Activated T-cell treated with anti-CD3 and anti-CD28 coated beads, Interleukin-2, amount 50 U/mL, for 48 hours (primary cell): ENCODE measurements at places on chromosomes 2 and 18.

DNA sequence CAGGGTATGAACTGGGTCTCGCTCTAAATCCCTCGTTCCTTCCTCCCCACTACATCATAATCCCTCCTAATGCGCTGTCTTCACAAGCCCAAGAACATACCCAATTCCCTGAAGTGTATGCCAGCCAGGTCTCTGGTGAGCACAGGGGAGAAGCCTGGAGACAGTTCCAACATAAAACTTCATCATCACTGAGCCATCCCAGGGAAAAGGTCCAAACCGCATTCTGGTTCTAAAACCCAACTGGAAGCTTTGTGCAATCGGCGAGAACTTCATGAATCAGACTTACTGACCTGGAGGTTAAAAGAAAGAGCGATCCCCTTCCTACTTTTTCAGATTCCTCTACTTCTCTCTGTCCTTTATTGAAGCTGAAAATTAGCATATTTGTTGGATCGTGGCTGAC is 132.7 kb downstream of the ALPK2 start:
- no peak for DNase-seq

GRCh38 chr2:46286715-46287114 is 10.5 kb upstream of the EPAS1 start:
- no peak for DNase-seq

DNA sequence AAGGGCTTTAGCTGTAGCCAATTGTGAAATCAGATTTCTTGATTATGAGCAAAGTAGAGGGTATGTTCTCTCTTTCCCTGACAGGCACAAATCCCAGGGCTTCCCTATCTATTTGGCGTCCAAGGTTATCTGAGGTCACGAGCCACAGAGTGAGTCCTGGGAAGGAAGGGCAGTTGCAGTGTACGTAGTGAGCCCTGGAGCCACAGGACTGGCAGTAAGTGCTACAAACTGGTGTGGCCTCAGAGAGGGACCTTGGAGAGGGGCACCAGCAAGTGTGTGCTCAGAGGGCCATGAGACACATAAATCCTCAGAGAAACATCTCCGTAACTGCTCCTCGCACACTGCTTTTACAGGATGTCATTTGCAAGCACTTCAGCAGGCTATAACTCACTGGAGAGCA is 115.5 kb upstream of the SH3BP4 start:
- DNase-seq, result no peak

GRCh38 chr2:194100201-194100600 is 1556.8 kb upstream of the SLC39A10 start:
- DNase-seq, result no peak

GRCh38 chr2:74957886-74958273 is 563 bp upstream of the POLE4 start:
- no peak for DNase-seq

GRCh38 chr18:1438967-1439366 is 534.3 kb downstream of the ADCYAP1 start:
- no peak for DNase-seq

GRCh38 chr2:186603286-186603685 is 13.4 kb downstream of the ITGAV start:
- DNase-seq, result no peak

DNA sequence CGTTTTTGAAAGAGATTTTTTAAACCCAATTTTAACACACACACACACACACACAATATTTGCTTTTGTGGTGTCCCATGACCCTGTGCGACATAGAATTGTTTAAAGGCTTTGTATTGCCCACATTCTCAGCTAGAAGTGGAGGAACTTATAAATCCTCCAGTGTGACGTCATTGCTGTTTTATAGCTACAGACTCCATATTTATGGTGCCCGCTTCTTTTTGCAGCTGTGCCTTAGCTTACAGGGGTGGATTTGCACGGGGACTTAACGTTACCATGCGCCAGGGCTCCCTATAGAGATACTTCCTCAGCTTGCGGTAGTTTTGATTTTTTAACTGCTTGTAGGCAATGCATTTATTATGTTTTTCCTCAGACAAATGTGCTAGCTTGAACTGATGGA is 101.9 kb upstream of the SMIM21 start:
- DNase-seq, result no peak

DNA sequence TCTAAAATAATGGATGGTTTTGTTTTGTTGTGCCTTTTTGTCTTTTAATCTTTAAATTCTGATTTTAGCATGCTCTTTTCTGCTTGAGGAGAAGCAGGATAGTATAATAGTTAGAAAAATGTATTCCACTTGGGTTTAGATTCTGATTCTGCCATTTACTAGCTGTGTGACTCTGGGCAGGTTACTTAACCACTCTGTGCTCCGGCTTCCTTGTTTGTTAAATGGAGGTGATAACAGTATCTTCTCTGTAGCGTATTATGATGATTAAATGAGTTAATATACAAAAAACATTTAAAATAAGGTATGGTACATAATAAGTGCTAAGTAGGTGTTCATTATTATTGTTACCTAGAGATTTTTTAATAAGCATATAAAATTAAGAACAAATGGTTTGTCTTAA is 26.9 kb upstream of the IL18RAP start:
- DNase-seq, result no peak

DNA sequence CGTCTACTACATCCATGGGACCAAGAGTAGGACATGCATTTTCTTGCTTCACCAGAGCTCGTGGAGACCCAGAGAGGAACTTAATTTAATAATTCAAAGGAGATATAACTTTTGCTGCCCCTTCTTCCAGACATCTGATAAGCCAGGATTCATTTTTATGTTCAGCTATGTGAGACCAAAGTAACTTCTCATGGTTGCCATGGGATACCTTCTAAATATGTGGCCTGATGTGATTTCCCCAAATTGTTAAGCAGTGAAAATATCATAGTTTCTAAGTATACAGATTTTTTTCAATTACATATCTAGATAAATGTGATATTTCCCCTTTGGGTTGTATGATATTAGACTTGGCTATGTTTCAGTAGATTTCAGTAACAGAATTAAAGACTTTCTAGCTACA is 185.5 kb upstream of the FN1 start:
- no peak for DNase-seq

DNA sequence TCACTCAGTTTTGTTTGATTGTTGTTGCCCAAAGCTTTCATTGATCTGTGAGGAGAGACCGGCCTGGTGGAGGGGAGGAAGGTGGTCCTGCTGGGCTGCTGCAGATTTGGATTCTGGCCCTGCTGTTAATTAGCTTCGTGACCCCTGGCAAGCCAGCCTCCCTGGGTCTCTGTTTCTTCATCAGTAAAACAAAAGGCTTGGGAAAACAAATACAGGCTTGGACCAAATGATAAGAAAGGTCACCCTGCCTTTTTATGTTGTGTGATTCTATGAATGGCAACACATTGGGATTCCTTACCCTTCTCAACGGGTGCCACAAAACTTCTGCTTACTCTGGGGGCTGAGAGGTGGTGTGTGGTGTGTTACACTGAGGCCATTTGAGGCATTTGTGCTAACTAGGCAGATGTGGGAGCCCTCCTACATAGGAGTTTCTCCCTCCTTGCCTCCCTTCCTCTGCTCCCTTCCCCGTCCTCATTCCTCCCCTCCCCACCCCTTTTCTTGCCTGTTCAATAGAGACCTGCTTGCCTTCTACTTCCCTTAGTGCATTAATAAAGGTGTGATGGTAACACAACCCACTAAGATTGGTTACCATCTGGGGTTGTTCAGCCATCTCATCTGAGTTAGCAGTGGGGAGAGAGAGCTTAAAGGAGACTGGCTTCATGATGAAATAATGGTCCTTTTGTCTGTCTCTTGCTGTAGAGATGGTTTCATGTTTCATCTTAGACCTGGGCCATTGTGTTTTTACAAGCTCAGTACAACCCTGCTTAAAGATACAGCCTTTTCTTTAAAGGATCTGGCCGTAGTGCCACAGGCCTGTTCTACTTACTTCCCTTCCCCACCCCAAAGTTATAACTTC is 96.2 kb downstream of the TANC1 start:
- no peak for DNase-seq

GRCh38 chr2:9548506-9548905 is 7.1 kb downstream of the ADAM17 start:
- DNase-seq, result no peak

DNA sequence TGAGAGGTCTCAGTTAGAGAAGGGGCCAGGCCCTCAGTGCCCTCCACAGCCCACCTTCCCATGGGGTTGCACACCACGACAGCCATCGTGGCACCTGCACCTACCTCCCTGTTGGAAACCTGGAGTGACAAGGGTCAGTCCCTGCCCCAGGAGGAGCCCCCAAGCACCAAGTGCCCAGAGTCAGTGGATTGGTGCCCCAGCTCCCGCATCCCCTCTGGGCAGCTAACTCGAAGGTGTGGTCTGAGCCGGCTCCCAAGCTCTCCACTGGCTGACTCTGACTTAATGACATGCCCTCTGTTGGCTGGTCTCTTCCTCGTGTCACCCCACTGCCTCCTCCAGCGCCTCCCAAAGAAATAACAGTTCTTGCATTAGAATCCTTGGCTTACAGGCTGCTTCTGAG is 116.4 kb downstream of the NDUFA10 start:
- DNase-seq, result no peak

DNA sequence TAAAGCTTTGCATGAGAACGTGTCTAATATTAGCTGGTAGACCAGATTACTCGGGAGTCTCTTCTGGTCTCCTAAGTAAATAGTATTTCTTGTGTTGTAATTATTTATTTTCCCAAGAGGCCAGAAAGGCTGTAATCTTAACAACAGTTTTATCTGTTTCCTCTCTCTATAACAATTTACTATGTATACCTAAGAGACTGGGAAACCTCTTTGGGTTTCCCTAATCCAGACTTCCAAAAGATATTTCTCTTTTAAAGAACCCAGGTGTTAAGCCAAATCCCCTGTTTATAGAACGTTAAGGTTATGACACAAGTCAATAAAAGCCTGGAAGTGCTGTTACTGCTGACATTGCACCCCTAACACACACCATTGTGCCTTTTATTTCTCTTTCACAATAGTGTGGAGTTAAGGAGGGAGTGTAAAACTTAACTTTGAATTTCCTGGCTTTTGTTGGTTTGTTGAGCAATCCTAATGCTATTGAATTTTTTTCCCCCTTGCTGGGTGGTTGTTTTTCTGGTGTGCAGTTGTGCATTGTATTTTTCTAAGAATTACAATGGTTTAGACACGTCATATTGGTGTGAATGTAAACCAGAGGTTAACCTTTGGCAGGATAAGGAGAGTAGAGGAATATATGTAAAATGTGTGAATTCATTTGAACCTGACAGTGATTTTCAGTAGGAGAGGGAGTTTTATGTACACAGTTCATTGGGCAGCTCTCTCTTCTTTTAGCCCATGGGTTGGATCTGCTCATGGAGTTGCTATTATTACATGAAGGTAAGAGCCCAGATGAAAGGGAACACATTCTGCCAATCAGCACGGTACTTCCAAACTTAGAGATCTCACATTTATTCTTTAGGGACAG is 192.8 kb downstream of the MTX2 start:
- no peak for DNase-seq

- no peak for DNase-seq
Measured at GRCh38 chr18:33161131-33161530, 279.4 kb downstream of the CCDC178 start.

GRCh38 chr2:101831351-101831865 is 133.9 kb downstream of the MAP4K4 start:
- DNase-seq, result peak; percentile 70

DNA sequence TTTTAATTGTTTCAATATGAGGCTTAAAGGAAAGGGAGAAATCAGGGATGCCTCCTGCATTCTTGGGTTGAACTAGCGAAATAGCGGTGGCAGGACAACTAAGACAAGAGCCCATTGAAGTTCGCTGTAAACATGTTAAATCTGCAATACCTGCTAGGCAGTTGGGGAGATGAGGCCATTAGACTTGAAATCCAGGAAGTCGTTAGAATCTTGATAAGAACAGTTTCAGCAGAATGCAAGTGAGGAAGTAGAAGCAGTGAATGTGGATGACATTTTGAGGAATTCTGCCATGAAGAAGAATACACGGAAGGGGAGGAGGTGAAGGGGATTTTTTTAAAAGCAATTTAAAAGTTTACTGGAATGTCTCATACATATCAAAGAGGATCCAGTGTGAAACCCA is 109.7 kb downstream of the LPIN1 start:
- no peak for DNase-seq

- DNase-seq, result no peak
Measured at GRCh38 chr2:95278051-95278471, 3.8 kb downstream of the PROM2 start.

DNA sequence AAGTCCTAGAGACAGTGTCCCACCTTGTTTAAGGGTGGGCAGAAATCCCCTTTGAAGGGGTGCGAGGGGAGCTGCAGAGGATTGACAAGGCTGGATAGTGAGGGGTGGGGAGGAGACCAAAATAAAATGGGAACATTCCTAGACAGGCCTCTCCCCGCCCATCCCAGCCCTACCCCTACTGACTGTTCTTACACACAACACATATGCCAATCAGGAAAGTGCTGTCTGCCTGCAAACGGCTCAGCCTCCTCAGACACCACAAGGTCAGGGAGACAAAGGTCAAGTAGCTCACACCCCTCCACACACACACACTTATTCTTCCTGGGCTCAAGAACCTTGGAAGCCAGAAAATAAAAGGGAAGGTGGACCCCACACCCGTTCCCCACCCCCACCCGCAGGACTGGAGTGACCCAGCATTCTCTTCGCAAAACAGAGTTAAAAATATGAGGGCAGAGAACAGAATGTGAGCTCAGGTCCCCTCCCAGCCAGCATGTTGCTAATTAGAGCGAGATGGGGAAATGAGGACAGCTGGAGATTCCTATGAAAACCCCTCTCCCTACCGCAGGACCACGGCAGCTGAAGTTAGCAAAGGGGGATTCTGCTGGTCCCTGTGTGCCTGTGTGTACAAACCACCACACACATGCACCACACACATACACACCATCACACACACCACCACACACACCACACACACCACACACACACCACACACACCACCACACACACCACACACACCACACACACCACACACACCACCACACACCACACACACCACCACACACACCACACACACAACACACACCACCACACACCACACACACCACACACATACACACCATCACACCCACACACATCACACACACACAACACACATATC is 197.8 kb downstream of the TNS1 start:
- DNase-seq, result no peak

- DNase-seq, result no peak
Measured at GRCh38 chr2:143341478-143341877, 212.3 kb downstream of the ARHGAP15 start.

- DNase-seq, result no peak
Measured at GRCh38 chr2:221554769-221555493, 17.2 kb downstream of the EPHA4 start.

GRCh38 chr2:203988500-203989260 is 52.1 kb downstream of the ICOS start:
- no peak for DNase-seq

- no peak for DNase-seq
Measured at GRCh38 chr2:216292886-216293301, 79.4 kb downstream of the MARCHF4 start.

GRCh38 chr18:32368991-32369390 is 101.7 kb downstream of the GAREM1 start:
- no peak for DNase-seq

DNA sequence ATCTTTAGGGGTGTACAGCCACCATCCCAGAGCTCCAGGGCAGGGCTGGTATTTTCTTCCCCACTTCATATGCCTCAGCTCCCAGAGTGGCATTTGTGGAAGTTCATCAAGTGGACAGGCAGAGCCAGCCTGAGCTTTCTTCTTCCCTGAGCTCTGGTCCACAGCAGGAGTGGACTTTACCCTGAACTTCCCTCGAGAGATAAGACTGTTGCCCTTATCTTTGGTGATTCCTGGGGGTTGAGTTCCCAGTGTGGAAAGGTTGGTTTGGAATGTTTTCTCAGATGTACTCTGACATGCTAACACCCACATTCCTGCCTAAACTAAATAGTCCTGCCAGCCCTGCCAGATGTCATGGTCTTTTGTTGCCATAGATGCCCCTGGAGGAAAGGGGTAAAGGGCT is 62.0 kb upstream of the LGALSL start:
- DNase-seq, result no peak
